Liver (tissue), 10 donors: ENCODE measurements at places on chromosomes 1 and 21. TPM values are rescaled to one million over a fixed set of nuclear protein-coding genes. Genes with fewer than 3 reads are reported as not detected.
A peak's percentile ranks its signal among the peaks of the same experiment; 100 is the strongest.

NEK2 gene
- polyA plus RNA-seq, result 1.3 TPM

DNA sequence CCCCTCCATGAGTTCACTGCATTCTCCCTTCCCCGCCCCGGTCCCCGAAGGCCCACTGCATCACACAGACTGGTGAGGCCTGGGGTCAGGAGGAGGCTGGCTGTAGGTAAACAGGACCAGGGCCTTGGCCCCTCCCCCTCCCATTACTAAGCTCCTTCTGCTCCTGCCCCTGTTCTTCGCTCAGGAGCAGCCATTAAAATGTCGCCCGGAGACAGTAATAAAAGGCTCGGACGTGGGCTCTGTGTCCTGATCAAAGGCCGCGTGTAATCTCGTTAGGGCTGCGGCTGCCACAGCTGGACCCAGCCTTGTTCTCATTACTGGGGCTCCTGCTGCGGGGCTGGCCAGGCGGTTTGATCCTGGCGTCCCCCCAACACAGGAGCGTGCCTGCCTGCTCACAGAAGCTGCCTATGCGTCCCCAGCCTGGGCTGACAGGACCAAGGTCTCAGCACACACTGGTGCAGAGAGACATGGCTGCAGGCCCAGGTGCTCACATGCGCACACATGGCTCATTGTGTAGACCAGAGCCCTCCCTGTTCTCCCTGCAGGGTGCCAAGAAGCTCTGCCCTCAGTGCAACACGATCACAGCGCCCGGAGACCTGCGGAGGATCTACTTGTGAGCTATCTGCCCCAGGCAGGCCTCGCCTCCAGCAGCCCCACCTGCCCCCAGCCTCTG is 24.0 kb downstream of the TMEM53 start:
- DNase-seq, result no peak
- peaks cover 11% of the 10 kb centered on the region for H3K36me3 ChIP-seq
- H3K27ac ChIP-seq, result no peak overlapping the region
- H3K4me1 ChIP-seq, result peaks cover 2% of the 10 kb centered on the region
- no peaks in the 10 kb centered on the region for H3K27me3 ChIP-seq

LAMC2 gene
- 0.14 TPM for polyA plus RNA-seq

RGS18 gene
- 1.3 TPM for polyA plus RNA-seq

DNA sequence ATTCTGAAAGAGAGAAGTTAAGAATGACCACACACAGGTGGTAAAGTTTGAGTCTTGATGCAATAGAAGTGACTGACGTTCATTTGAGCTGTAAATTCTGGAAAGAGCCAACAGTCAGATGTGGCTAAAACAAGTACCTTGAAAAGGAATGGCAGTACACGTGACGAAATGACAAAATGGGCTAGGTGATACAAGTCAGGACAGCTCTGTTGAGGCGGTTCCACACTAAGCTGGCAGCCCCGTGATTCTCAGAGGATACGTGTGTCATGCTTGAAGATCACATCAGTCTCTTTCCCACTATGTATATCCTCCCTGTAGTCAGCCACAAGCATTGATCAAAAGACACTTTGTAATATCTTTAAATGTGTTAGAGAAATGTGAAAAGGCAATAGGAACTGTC is 881.3 kb upstream of the ADGRL2 start:
- no peak for DNase-seq
- no peak overlapping the region for H3K27ac ChIP-seq
- H3K27me3 ChIP-seq, result no peaks in the 10 kb centered on the region
- no peaks in the 10 kb centered on the region for H3K36me3 ChIP-seq

GRCh38 chr1:33120436-33121231 is 39.7 kb downstream of the AZIN2 start:
- DNase-seq, result peak; percentile 28
- H3K36me3 ChIP-seq, result no peaks in the 10 kb centered on the region
- no peak overlapping the region for H3K4me3 ChIP-seq
- H3K27me3 ChIP-seq, result no peaks in the 10 kb centered on the region

GRCh38 chr21:26169611-26170470 is 729 bp downstream of the APP start:
- peak overlapping the region; percentile 94 for H3K27ac ChIP-seq
- no peaks in the 10 kb centered on the region for H3K36me3 ChIP-seq
- peak; percentile 43 for DNase-seq
- H3K27me3 ChIP-seq, result no peaks in the 10 kb centered on the region
- peaks cover 32% of the 10 kb centered on the region for H3K4me1 ChIP-seq

DNA sequence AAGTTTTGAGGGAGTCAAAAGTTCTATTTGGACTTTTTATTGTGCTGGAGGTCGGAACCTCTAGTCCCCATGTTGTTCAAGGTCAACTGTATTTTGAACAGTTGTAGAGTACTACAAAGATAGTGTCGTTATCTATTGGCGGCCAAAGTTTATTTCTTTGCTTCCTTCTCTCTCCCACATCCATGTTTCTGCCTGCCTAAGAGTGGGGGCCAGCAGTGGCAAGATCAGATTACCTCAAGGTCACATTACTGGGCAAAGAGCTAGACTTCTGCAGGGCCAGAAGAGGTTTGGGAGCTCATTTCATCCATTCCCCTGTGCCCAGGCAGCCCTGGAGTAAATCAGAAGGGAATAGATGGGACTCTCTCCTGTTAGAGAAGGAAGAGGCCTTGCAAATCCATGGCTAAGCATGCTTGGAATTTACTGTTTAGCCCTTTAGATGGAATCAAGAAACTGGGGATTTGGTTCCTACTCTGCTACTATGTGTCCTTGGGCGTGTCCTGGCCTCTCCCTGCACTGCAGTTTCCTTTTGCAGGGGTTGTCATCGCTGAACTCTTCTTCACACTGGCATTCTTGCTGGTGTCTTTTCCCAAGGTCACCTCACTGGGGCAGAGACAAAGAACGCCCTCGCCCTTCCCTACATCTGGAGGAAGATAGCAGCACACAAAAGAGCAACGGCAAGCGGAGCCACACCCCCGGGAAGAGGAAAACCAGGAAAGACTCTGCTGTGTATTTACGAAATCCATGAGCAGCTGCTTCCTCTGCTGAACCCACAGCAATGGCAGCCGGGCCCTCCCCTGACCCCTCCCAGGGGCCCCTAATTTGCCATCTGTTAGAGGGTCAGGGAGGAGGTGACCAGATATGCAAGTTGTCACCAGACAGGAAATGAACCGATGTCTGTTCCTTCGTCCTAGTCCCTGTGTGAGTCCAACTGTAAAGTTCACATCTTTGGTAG is 73.3 kb downstream of the PLPP3 start:
- no peak overlapping the region for H3K4me3 ChIP-seq
- H3K27ac ChIP-seq, result peak overlapping the region; percentile 87
- no peak for DNase-seq
- no peaks in the 10 kb centered on the region for H3K27me3 ChIP-seq
- peaks cover 13% of the 10 kb centered on the region for H3K4me1 ChIP-seq

DNA sequence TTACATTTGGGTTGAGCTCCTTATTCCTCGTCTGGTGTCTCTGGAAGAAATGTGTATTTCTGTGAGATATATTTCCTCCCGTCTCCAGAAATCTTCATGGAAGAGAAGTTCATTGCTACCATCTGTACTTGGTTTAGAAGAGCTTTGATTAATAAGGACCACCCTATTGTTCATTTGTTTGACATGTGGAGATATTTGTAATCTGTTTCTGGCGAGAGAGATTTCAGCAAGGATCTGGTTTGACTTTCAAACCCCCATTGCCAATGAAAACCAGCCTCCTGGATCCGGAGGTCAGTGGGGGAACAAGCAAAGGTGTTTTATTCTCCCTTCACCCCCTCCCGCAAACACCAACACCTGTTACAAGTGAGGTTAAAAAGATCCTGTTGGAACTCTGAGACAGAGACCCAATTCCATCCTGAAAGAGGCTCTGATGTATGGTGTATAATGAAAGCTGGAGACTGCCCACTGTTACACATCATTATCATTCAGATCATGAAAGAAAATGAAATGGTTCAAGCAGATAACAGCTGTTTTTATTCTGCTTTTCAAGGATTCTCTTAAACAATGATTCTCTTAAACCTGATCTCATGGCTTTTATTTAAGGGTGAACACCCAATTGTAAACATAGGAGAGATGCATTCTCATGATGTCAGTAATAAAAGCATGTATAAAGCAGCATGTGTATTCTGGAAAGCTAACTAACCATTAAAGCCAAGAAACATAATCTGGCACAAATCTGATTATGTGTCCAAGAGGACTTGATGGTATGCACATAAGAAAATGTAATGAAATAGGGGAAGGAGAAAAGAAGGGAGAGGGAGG is 393.5 kb upstream of the ADGRL2 start:
- H3K36me3 ChIP-seq, result no peaks in the 10 kb centered on the region
- no peaks in the 10 kb centered on the region for H3K4me1 ChIP-seq
- H3K4me3 ChIP-seq, result no peak overlapping the region
- no peak for DNase-seq

GRCh38 chr1:183360473-183360872 is 57.7 kb downstream of the NMNAT2 start:
- no peaks in the 10 kb centered on the region for H3K36me3 ChIP-seq
- peaks cover 3% of the 10 kb centered on the region for H3K27me3 ChIP-seq
- H3K4me3 ChIP-seq, result no peak overlapping the region

DNA sequence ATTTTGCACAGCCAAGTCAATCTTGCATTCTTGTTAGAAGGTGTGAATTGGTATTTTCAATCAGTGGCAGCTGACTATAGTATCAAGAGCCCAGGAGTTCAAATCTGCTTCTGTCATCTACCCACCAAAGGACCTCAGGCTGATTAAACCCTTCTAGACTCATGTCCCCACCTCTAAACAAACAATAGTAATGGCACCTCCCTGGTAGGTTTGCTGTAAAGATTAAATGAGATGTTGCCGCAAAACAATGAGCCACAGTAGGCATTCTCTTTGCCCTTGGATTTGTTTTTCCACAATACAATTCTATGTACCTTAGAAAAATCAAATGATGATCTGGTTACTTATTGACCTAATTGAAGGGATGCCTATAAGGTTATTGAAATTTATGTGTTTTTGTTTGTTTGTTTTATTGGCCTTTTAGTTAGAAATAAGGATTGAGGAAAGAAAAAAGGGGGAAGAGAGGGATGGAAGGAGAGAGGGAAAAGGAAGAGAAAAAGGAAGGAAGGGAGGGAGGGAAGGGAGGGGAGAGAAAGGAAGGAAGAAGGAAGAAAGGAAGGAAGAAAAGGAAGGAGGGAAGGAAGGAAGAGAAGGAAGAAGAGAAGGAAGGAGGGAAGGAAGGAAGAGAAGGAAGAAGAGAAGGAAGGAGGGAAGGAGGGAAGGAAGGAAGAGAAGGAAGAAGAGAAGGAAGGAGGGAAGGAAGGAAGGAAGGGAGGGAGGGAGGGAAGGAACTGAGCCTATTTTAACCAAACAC is 110.7 kb downstream of the ETS2 start:
- H3K27ac ChIP-seq, result no peak overlapping the region
- H3K4me3 ChIP-seq, result no peak overlapping the region
- H3K36me3 ChIP-seq, result no peaks in the 10 kb centered on the region
- peaks cover 37% of the 10 kb centered on the region for H3K4me1 ChIP-seq

- no peaks in the 10 kb centered on the region for H3K36me3 ChIP-seq
- H3K4me1 ChIP-seq, result peaks cover 3% of the 10 kb centered on the region
- H3K27me3 ChIP-seq, result no peaks in the 10 kb centered on the region
- no peak overlapping the region for H3K4me3 ChIP-seq
These were observed 130.3 kb upstream of the NRIP1 start for GRCh38 chr21:15195104-15195503.

- DNase-seq, result no peak
- no peaks in the 10 kb centered on the region for H3K27me3 ChIP-seq
- H3K4me1 ChIP-seq, result no peaks in the 10 kb centered on the region
- H3K4me3 ChIP-seq, result no peak overlapping the region
These were observed 177.4 kb upstream of the DPT start for GRCh38 chr1:168906367-168906766.

- H3K27me3 ChIP-seq, result no peaks in the 10 kb centered on the region
- peaks cover 7% of the 10 kb centered on the region for H3K36me3 ChIP-seq
- DNase-seq, result no peak
- no peaks in the 10 kb centered on the region for H3K4me1 ChIP-seq
- H3K27ac ChIP-seq, result no peak overlapping the region
- H3K4me3 ChIP-seq, result no peak overlapping the region
These were observed 67.3 kb downstream of the RALGPS2 start for GRCh38 chr1:178792394-178792793.
